ENCODE measurements at places on chromosomes 16 and 17.

DNA sequence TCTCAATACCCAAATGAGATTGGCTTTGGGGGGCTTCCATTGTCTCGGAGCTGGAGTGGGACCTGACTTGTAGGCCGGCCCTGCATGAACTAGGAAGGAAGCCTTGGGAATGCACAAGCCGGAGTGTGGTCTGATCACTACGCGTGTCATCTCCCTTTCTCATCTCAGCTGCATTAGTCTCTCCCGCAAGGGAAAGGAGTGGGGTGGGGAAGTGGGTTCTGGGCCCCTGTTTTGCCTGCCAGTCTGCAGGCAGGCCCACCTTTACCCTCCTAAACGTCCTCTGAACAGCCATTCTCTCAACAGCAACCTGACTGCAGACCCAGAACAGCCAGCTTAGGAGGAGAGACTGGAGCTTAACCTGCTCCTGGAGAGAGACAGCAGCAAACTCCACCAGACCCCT, 11.4 kb upstream of the DNAI2 start:
- no peak for DNase-seq

GRCh38 chr16:1818873-1819525, 7.6 kb downstream of the HAGH start:
- DNase-seq, result no peak

DNA sequence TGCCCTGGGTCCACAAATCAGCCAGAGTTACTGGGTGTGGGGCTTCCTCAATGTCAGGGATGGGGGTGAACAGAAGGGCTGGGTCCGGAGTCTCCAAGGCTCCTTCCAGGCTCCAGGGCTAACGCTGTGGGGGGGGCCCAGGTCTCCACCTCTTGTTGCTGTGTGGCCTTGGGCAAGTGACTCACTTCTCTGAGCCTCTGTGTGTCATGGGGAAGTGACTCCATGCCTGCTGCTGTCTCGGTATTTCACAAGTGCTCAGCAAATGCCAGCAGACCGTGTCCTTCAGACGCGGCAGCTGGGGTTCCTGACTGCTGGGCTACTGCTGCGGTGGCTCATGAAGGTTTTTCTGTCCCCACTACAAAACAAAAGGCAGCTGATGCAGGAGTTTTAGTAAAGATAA, 26.6 kb downstream of the JPH3 start:
- no peak for DNase-seq

- DNase-seq, result no peak
These were observed 192.3 kb downstream of the HS3ST3A1 start for GRCh38 chr17:13409455-13409854.

DNA sequence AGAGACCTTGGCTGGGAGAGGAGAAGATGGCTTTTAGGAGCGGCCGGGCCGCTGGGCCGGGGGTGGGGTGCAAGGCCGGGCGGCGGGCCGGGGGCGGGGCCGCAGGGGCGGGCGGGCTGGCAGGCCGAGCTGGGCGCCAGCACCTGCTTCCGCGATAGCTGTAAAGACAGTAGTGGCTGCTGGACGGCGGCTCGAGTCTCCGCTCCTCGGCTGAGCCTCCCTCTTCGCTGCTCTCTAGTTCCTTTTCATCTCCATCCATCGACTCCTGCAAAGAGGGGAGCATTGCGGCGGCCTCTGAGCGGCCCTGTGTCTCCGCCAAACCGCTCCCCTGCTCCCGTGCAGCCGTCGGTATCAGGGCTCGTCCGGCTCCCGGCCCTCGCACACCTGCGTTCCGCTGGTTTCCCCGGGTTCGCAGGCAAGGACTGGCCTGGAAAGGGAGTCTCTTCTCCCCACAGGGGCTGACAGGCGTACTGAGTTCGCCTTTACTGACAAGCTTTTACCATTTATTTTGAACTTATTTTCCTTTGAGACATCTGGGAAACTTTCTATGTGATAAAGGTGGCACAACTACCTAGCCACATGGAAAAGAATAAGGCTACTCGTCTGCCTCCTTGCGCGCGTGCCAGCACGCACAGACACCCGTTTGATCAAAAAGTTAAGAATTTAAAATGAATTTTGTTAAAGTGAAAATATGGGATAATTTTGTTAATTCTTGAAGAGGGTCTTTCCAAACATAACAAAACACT, at the start of gene C17orf75:
TSS of gene C17orf75 (minus strand) at position 317 of the 746 bp plus-strand sequence. CDS start at position 283, 34 bp downstream.
- peak; percentile 82 for DNase-seq

DNA sequence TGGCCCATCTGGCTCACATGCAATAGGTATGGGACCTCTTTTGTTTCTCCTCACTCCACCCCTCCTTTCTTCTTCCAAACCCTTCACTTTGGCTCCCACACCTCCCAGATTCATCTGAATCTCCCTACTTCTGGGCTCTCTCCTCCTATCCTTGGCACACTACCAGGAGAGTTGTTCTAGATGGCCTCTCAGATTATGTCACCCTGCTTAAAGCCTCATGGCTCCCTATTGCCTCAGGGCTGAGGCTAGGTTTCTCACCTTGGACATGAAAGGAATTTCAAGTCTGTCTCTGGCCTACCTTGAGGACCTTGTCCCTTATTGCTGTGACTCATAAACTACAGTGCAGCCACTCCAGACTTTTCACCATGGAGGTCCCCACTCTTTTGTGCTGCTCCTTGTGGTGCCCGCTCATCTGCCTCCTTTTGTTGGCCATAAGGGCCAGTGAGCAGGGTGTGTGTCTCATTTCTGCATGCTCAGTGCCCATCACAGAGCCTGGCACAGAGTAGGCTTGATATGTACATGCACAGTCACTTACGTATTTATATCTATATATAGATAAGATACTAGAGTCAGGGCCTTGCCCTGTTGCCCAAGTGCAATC, 1.0 kb upstream of the MFAP4 start:
- DNase-seq, result no peak

DNA sequence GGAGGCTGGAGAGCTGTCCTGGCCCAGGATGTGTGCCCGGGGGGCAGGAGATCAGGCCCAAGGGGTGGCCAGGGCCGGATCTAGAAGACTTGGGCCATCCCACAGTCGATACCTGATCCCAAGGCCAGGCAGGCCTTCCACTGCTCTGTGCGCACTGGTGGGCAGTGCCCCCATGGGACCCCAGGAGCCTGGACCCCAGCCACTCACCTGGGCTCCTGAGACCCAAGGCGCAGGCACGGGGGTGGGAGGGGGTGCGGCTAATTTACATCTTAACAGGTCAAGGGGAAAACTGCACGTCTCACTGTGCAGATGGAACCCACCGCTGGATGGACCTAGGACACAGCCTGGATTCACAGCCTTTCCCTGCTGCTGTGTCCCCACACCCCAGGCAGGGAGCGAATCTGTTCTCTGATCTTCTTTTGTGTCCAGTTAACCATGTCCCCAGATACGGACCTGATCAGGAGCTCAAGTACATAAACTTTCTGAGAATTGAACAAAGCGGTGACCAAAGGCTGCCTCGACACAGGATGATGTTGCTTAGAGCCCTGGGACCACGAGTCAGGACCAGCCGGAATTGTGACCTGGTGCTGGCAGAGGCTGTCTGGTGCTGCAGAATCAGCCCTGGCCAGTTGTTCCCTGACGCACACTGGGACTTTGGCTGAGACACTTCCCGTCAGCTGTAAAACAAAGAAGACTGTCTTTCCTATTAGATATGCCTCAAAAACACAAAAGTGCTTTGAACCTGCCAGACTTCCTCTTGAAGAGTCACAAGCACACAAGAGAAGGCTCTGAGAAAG, 60.6 kb downstream of the TNFRSF13B start:
- peak; percentile 13 for DNase-seq

DNA sequence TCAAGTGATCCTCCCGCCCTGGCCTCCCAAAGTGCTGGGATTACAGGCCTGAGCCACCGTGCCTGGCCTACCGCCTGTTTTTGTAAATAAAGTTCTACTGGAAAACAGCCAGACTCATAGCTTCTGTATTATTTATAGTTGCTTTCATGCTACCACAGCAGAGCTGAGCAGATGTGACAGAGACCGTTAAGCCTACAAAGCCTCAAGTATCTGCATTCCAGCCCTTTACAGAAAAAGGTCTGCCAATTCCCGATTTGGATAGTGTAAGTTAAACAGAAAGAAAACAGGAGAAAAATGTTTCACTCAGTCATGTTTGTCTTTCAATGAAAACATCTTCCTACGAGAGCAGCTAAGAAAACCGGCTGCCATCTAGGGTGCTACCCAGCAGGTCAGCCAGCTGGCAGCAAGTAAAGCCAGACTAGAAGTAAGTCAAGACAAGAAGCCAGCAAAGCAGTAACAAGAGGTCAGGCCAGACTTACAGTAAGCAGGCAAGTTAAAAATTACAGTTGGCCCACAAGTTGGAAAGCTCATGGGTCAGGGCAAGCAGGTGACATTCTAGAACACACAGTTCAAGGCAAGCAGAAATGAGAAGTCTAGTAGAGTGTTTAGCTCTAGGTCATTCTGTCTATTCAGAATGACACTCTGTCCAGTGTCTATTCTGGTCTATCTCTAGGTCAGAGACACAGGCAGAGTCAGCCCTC, 17.7 kb downstream of the NCBP3 start:
- no peak for DNase-seq

DNA sequence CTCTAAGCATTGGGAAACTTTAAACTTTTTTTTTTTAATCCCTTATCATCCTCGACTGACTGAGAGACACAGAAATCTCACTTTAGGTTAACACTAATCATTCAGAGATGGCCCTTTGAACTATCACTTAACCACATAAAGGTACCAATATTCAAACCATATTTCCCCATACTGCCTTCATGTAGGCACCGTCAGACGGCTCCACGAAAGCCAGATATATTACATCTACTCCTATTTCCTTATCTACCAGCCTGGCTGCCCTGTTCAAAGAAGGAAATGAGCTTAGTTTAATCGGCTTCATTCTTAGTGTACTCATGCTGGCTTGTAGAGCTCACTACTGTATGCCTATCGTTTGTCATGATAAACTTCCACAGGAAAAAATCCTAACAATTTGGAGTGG, 270.9 kb downstream of the CEP112 start:
- no peak for DNase-seq

DNA sequence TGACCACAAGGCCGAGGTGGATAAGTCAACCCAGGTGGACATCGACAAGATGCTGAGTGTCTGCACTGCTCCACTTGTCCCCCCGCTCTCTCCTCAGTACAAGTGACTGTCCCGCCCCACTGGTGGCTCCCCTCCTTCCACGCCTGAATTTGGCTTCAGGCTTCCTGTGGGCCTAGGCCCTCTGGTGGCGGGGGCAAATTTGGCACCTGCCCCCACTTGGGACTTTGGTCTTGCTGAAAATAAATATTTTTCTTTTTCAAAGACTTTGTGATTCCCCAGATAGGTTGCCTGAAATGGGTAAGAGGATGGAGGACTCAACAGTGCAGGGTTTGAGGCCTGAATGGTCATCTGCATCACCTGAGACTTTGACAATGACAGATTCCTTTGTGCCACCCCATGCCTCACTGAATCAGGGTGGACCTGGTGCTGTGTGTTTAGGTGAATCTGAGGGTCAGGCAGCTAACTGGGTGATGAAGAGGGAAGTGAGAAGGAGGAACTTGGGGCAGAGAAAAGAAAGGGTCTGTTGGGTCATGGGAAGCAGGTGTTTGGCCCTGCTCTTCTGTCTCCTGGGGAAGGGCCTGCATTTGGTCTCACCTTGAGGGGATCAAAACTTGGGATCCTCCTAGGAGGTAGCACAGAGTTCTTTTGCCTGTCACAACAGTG, 2.0 kb downstream of the C16orf86 start:
- no peak for DNase-seq

DNA sequence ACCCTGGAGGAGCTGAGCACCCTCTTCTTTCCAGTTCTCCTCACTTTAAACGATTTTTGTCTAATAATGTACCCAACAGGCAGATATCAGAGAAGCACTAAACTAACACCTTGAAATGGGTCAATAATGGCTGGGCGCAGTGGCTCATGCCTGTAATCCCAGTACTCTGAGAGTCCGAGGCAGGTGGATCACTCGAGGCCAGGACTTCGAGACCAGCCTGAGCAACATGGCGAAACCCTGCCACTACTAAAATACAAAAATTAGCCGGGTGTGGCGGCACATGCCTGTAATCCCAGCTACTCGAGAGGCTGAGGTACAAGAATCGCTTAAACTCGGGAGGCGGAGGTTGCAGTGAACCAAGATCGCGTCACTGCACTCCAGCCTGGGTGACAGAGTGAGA, 57.4 kb downstream of the ZFHX3 start:
- DNase-seq, result no peak

DNA sequence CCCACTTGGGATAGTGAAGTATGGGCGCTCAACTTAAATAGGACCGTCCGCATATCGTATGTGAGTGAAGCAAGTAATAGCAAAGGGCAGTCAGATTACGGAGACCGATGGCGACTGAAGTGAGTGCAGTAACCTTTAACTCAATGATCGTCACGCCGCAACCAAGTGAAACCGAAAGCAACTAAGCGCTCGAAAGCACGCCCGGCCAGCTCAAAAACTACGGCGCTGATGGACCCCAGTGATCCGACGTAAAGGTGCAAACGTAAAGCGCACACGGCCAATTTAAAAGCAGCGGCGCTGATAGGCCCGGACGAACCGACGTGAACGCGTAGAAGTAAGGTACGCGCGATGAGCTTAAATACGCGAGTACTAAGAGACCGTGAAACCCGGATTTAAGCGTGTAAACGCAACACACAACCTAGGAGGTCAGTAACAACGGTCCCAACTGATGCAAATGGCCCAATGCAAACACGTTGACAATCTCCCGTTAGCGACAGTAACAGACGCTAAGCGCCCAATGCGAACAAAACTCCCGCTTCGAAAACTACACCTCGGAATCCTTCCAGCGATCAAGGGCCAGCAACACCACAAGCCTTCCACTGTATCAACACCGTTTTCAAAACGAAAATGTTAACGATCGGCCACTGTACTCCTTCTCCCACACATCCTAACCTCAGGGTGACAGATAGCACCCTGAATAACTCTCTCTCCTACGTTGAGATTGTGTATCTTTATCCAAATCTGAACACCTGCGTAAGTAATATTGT, 37.9 kb upstream of the ARL4D start:
- peak; percentile 94 for DNase-seq

- no peak for DNase-seq
These were observed 17.5 kb downstream of the USP6 start for GRCh38 chr17:5133311-5133710.

GRCh38 chr17:1398931-1399678, 917 bp downstream of the YWHAE start:
- peak; percentile 29 for DNase-seq

Data from activated CD4-positive, alpha-beta memory T cell treated with anti-CD3 and anti-CD28 coated beads, Interleukin-2, amount 10 ng/mL, durations not matched to agents 7 days and 5 days (primary cell).